ENCODE measurements at places on chromosomes 16 and 17.

- H3K36me3 ChIP-seq: no peaks in the 10 kb centered on the region
- peak overlapping the region; percentile 27 for H3K4me3 ChIP-seq
- H3K27me3 ChIP-seq: peaks cover 6% of the 10 kb centered on the region
- H3K27ac ChIP-seq: peak overlapping the region; percentile 67
Observed at GRCh38 chr17:6506679-6507231, 49.6 kb downstream of the PITPNM3 start.

DNA sequence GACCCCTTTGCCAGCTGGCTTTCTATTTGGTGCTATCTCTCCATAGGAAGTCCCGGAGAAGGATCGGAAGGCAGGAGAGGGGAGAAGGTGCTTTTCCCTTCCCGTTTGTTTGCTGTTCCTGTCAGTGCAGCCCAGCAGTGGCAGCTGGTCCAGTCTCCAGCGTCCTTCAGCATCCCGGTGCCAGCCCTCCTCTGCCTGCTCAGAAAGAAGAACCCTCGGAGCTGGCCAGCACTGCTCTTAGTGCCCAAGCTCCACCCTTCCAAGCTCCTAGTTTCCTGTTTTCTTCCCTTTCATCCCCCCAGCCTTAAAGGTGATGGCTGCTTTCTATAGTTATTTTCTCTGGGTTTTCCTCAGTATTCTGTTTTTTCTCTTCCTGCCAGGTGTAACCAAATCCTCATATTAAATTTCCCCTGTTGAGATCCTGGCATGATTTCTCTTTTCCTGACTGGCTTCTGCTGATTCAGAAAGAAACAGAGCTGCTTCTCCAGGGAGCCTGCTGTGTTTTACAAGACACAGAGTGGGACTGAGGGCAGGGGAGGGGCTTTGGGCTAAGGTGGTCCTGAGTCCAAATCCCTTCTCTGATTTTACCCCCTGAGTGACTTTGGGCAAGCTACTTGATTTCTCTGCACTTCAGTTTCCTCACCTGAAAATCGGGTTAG is 186.8 kb downstream of the COPRS start:
- H3K4me1 ChIP-seq: peaks cover 41% of the 10 kb centered on the region
- peaks cover 4% of the 10 kb centered on the region for H3K27me3 ChIP-seq
- H3K36me3 ChIP-seq: peaks cover 20% of the 10 kb centered on the region
- DNase-seq: no peak
- H3K27ac ChIP-seq: no peak overlapping the region
- H3K4me3 ChIP-seq: no peak overlapping the region

GRCh38 chr17:53420035-53420641 is 402.6 kb upstream of the KIF2B start:
- no peaks in the 10 kb centered on the region for H3K4me1 ChIP-seq
- no peak overlapping the region for H3K27ac ChIP-seq
- no peak for DNase-seq
- H3K36me3 ChIP-seq: no peaks in the 10 kb centered on the region
- H3K4me3 ChIP-seq: no peak overlapping the region
- no peaks in the 10 kb centered on the region for H3K27me3 ChIP-seq

- peak within 1 kb of the TSS; percentile 89 for H3K27ac ChIP-seq
- H3K4me1 ChIP-seq: peaks cover 15% of the 10 kb centered on the region
- DNase-seq: peak; percentile 25
- peak within 1 kb of the TSS; percentile 96 for H3K4me3 ChIP-seq
Observed at GRCh38 chr17:29566473-29567303, at the start of gene ABHD15. Gene ABHD15 (minus strand): TSS chr17:29567037. CDS start chr17:29566966, 71 bp downstream.

- H3K36me3 ChIP-seq: peaks cover 69% of the 10 kb centered on the region
- no peaks in the 10 kb centered on the region for H3K27me3 ChIP-seq
- H3K27ac ChIP-seq: peak overlapping the region; percentile 88
- H3K4me3 ChIP-seq: peak overlapping the region; percentile 45
Observed at GRCh38 chr17:6592173-6592572, 35.8 kb upstream of the PITPNM3 start.

- no peak overlapping the region for H3K27ac ChIP-seq
- H3K4me3 ChIP-seq: no peak overlapping the region
- no peaks in the 10 kb centered on the region for H3K36me3 ChIP-seq
- DNase-seq: no peak
- H3K4me1 ChIP-seq: no peaks in the 10 kb centered on the region
Observed at GRCh38 chr16:57981636-57982035, 10.7 kb upstream of the CNGB1 start.

DNA sequence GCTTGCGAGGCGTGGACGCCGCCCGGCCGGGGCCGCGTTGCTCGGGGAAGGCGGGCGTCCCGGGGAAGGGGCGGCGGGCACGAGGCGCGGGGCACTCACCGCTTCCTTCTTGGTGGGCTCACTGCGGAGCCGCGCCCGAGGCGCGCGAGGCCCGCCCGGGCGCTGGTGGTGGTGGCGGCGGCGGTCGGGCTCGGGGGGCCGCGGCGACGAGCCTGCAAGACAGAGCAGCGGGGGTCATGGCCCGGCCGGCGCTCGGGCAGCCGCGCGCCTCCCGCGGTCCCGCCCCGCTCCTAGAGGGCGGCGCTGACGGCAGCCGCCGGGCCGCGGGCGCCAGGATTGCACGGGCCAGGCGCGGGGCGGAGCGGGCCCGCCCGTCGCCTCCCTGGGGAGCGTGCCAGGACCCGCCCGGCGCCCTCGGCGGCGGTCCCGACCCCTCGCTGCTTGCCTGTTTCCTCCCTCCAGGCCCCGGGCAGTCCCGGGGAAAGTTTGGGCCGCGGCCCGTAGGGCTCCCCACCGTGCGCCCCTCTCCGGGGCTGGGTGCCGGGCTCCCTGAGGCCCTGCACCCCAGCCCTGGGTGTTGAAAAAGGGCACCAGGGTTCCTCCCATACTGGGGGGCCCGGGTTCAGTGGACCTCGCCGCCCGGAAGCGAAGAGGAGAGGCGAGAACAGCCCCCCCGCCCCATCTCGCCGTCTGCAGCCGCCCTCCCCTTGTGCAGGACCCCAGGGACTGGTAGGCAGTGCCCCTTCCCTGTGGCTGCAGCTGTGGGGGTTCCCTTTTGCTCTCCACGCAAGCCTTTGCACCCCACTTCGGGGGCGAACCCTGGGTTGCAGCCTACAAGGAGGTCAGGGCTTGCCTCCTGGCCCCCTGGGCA is at the start of gene C16orf74:
TSS of gene C16orf74 (minus strand) at position 270 of the 871 bp plus-strand sequence. CDS start 15,879 bp downstream, outside the sequence.
- peak within 1 kb of the TSS; percentile 89 for H3K27ac ChIP-seq
- H3K4me1 ChIP-seq: peaks cover 46% of the 10 kb centered on the region
- DNase-seq: peak; percentile 20
- H3K4me3 ChIP-seq: peak within 1 kb of the TSS; percentile 97
- H3K27me3 ChIP-seq: no peaks in the 10 kb centered on the region
